ENCODE measurements at places on chromosomes 11 and 22.

- no peak for DNase-seq
Measured at GRCh38 chr11:2131371-2132236, 7.6 kb downstream of the IGF2 start.

DNA sequence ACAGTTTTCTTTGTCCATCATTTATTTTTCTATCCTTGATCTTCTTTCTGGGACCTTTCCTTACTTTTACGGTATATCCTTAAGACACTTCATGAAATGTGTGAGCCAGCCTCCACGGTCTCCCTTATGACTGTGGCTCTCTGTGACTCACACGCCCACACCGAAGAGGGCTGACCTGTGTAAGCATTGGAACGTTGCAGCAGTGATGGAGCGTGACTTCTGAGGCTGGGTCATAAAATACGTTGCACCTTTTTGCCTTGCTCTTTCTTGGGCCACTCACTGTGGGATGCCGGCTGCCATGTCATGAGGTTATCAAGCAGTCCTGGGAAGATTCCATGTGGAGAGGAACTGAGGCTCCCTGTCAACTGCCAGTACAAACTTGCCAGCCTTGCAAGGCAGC lies 96.3 kb upstream of the RAB1B start:
- peak; percentile 19 for DNase-seq

DNA sequence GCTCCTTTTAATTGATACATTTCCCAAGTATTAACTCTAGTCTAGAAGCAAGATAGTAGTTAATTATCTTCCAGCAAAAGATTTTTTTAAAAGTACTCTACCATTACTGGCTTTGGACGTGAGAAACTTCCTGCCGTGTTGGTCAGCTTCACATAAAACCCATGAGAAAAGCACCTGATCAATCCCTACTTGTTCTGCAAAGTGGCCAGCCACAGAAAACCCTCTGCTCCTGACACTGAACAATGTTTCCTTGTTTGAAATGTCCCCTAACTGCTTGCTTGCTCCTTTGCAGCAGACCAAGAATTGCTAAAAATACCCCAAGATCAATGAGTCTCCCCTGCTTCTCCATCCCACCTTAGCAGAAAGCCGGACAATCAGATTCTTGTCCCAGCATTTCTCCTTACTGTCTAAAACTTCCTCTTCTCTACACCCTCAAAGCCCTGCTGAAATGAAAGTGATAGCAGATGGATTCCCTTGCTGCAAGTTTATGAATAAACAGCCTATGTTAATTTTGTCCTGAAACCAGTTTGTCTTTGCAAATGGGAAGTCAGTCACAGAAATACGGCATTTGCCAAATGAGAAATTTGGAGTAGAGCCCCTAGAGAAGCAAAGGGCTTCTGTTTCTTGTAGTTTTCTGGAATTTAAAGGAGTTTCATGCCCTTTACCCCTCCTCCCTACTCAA lies 207.1 kb upstream of the ARHGAP20 start:
- DNase-seq: no peak

GRCh38 chr22:26502688-26503561 lies 9.3 kb downstream of the TFIP11 start:
- peak; percentile 20 for DNase-seq

DNA sequence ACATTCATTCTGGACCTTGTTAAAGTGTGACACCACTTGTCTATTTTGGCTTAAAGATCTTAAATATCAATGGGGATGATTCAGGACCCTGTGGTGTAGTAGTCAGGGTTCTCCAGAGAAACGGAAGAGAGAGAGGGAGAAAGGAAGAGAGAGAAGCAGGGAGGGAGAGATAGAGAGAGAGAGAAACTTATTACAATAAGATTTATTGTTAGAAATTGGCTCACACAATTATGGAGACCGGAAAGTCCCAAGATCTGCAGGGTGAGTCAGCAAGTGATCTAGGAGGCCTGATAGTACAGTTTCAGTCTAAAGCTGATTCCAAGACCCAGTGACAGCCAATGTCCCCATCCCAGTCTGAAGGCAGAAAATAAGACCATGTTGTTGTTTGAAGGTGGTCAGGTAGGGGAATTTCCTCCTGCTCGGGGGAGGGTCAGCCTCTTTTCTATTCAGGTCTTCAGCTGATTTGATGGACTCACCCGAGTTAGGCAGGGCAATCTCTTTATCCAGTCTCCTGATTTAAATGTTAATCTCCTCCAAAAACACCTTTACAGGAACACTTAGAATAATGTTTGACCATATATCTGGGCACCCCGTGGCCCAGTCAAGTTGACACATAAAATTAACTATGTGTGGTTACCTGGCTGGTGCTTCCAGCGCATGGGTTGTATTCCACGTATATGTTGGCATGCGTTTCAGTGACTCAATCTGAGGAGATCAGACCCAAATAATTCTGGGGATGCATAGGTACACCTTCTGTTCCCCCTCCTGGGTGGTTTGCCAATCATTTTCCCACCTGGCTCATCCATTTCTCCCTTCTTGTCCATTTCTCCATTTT lies 1350.5 kb downstream of the TBC1D22A start:
- DNase-seq: no peak

DNA sequence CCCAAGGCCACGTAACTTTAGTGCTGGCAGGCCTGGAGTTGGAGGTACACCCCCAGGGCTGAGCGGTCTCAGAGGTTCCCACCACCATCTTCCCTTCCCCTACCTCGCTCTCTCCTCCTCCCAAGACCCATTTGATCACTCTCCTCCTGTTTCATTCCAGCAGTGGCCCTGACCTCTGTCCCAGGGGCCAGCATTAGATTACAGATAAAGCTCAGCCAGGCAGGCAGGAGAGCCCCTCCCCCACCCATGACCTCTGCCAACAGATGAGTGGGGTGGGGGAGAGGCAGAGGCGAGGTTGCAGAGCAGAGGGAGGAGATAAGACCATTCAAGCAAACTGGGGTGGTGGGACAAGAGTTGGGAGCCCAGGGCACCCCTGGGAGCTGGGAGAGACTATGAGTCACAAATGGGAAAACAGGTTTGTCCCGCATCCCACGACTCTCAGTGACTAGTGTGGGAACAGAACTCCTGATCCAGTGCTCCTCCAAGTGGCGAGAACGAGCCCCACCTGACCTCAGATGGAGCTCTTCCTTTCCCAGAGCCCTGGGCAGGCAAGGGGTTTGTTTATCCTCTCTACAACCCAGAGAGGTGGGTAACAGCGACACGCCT lies 367.9 kb downstream of the MN1 start:
- DNase-seq: no peak

GRCh38 chr11:33021937-33022336 lies 6.3 kb downstream of the DEPDC7 start:
- no peak for DNase-seq

GRCh38 chr11:36126678-36127077 lies 162.5 kb downstream of the COMMD9 start:
- no peak for DNase-seq

- no peak for DNase-seq
Measured at GRCh38 chr11:122642472-122642922, 13.0 kb upstream of the UBASH3B start.

DNA sequence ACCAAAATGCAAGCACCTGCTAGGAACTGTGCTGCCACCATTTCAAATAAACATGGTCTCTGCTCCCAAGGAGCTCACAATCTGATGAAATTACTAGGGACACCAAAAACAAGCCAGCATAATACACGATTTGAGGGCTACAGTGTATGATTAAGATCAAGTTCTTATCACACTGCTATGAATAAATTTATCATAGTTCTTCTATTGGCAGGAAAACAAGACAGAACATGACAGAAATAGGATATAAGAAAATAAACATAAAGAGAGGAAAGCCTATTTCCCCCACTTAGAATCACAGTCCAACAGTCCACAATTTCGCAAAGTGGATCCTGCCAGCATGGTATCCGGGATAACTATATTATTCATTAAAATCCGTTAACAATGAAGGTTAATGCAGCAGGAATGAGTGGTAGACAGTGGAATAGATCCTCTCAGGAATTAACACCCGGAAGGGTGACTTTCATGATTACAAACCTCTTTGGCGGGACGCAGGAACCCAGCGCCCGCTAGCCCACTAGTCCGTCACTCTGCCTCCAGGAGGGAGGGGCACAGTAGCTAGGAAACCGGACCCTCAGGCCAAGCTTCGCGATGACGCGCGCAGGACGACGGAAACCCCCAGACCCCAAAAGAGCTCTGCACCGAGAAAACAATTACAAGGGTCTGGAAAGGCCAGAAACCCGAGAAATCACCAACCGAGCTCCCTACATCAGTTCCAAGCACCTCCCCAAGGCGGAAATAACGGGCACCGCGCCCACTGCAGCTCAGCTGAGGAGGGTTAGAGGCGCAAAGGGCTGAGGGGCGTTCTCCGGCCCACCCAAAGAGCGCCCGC lies 607 bp downstream of the CCDC82 start:
- DNase-seq: no peak

GRCh38 chr22:44400763-44401060 lies 88.0 kb upstream of the SHISAL1 start:
- DNase-seq: no peak

DNA sequence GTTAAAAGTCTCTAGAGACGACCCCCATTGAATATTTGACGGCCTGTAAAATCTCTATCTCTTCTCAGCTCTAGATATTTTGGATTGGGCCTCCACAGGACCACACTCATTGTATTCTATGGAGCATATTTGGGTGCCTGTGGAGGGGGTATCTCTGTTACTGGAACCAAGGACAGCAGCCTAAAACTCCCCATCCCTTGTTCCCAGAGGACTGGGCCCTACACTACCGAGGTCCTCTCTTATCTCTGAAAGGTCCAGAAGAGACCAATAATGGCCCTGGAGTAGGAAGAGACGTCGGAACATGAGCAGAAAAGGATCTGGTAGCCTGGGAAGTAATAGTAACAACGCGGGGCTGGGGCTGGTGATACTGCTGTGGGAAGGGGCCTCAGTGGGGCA lies 542 bp downstream of the HPS4 start:
- no peak for DNase-seq

DNA sequence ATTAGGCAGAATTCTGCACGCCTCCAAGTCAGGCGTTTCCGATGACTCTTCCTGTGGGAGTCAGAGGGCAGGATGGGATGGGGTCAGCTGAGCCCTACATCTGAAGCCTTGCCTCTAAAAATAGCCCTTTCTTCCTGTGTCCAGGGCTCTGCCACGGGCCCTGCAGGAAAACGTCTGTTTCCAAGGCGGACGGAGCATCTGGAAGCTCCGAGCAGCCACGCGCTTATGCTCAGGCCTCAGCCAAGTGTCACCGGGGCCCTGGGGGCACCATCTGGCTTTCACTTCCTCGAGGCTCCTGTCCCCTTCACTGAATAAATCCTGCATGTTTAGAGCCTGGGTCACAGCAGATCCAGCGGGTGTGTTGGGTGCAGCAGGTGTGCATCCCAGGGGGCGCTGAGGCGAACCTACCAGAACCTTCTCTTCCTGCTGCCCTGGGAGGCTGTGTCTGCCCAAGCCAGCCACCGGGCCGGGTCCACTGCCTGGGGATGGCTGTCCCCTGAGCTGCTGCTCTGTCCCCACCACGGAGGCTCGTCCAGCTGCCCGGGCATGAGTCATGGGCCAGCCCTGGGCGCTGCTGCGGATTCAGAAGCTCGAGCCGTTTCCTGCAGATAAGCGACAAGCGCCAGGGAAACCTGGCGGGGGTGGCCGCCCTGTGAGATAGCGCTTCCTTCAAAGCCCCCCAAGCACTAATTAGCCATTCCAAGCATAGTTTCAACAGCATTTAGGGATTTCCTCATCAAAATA lies 32.0 kb upstream of the LINC01488 start:
- no peak for DNase-seq

- DNase-seq: no peak
Measured at GRCh38 chr11:2579315-2580060, 120.3 kb downstream of the KCNQ1OT1 start.

DNA sequence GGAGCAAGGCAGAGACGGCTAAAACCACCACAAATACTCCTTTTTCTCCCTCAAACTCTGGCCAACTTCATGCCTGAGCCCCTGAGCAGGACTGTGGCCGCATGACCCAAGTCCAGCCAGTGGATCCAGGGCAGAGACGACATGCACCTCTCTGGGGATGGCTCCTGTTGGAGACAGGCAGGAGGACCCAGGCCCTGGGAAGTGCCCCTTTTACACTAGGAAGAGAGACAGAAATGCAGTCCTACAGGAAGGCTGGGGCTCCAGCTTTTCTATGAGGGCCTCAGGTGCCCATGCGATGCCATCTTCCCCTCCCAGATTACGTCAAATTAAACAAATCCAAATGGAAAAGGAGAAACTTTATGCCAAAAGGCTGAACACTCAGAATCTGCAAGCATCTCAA lies 498.0 kb downstream of the BRD1 start:
- DNase-seq: no peak

DNA sequence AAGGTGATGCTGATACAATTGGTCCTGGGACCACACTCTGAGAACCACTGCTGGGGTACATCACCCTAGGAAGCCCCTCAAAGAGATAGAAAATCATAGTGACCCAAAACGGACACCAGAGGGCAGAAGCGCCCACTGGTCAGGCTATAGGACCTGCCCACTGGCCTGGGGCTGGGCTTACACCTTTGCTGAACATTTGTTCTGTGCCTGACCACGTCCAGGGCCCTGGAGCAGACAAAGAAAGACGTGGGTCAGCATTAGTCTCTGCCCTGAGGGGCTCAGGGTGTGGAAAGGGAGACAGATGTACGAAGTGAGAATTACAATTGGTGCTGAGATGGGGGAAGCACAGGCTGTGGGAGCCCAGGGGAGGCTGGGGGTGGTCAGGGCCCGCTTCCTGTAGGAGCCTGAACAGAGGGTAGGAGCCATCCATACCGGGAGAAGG lies 14.4 kb upstream of the SERPINH1 start:
- peak; percentile 24 for DNase-seq

GRCh38 chr11:37905707-37906417 lies 1307.8 kb upstream of the RAG2 start:
- DNase-seq: no peak

DNA sequence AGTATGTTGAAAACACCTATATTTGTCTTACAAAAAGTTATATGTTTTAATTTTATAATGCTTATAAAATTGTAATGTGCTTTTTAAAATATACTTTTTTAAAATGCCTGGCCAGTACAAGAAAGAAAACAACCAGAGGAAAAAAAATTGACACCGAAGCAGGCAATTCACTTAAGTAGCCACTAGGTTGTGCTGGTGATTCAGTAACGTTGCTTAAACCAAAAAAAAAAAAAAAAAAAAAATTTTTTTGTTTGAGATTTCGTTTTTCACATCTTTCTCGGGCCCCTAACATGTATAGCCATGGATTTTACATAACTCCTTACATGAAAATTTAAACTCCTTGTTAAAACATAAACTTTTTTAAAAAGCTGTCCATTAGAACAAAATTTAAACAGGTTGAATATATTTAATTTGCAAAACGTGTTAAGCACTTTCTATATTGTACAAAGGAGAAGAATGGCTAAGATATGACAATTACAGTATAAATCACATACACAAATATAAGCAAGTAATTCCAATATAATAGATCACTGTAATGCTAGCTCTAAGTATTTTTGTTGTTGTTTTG lies 9.2 kb downstream of the OR8B4 start:
- no peak for DNase-seq

DNA sequence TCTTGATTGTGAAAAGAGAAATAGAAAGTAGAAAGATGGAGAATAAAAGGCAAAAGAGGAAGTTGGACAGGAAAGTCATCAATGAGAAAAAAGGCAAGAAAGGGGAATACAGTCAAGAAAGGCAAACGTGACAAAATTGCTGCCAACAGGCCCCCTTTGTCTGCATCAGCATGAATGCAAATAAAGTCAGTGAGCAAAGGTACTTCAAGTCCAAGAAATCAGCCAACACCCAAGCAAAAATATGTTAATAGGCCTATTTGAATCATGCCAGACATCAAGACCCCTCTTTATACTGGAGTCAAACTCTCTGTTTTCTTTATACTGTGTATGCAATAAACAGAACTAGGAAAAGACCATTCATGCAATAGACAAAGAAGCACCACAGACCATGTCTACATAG lies 34.3 kb downstream of the GUCY1A2 start:
- no peak for DNase-seq
